ENCODE measurements at places on chromosomes 1 and 21.
A peak's percentile ranks its signal among the peaks of the same experiment; 100 is the strongest.

GRCh38 chr1:192652159-192652558 lies 16.2 kb downstream of the RGS13 start:
- DNase-seq: no peak

DNA sequence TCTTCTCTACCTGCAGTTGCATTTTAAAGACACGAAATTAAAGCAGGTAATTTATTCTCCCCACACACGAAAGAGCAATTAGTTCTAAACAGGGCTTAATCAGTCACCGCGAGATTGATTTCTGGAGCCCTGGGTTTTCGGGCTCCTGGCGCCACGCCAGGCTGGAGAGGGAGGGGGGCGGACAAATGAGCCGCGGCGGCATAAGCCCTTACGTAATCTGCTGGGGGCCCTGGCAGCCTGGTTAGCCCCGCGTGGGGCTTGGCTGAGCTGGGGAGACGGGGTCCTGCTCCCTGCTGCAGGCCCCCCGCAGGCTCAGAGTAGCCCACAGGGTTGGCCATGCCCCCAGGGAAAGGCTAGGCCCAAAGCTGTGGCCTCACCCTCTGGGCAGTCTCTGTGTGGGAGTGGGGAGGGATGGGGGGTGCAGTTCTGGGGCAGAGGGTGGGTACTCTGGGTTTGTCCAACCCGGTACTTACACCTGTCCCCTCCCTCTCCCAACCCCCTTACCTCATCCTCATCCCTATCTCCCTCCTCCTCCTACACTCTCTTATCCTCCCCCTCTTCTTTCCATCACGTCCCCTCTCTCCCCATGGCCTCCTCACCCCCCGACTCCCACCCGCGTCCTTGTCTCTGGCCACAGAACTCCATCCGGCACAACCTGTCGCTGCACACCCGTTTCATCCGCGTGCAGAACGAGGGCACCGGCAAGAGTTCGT lies 19.9 kb downstream of the FOXO6 start:
- no peak for DNase-seq

DNA sequence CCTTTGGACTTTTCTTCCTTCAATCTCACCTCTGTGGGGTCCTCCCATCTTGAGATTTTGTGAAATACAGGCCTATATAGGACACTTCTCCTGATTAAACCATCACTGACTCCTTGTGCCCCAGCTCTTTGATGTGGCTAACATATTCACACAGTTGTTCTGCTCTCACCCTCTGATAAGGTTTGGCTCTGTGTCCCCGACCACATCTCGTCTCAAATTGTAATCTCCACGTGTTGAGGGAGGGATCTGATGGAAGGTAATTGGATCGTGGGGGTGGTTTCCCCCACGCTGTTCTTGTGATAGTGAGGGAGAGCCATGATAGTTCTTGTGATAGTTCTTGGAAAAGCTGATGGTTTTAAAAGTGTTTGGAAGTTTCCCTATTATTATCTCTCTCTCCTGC lies 19.7 kb downstream of the LRRC7 start:
- no peak for DNase-seq

GRCh38 chr1:185017338-185017737 lies 28.0 kb upstream of the RNF2 start:
- no peak for DNase-seq

GRCh38 chr1:116949213-116949985 lies 39.7 kb downstream of the PTGFRN start:
- DNase-seq: no peak

DNA sequence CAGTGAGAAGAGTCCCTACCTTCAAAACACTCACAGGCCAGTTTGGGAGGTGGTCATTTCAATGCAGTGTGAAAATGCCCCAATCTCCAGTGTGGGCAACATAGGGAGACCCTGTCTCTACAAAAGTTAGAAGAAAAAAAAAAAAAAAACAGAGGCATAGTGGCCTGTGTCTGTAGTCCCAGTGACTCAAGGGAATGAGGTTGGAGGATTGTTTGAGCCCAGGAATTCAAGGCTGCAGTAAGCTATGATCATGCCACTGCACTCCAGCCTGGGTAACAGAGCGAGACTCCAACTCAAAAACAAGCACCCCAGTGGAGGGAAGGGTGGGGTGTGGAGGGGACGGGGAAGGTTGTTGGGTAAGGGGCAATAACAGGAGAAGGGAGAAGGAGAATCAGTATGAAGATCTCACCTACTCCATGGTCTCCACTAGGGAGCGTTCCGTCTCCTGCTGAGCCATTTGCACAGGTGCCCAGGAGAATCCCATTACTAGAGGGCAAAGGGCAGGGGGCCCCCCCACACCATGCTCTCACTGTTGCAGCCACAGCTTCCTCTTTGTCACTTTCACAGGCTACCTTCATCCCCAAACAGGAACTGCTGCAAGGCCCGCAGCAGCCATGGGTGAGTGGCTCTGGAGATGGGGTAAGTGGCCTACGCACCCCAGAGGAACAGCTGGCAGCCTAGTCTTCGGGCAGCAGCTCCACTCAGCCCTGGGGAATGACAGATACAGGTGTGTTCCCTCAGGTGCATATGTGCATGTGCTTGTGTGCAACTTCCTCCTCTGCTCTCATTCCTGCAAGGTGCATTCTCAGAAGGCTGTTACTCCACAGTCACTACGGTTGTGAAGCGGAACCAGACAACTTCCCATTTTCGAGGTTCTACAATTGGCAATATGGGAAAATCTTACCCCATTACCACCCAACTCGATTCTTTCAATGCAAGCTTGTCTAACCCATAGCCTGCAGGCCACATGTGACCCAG lies 87.9 kb upstream of the LYST start:
- peak; percentile 14 for DNase-seq

DNA sequence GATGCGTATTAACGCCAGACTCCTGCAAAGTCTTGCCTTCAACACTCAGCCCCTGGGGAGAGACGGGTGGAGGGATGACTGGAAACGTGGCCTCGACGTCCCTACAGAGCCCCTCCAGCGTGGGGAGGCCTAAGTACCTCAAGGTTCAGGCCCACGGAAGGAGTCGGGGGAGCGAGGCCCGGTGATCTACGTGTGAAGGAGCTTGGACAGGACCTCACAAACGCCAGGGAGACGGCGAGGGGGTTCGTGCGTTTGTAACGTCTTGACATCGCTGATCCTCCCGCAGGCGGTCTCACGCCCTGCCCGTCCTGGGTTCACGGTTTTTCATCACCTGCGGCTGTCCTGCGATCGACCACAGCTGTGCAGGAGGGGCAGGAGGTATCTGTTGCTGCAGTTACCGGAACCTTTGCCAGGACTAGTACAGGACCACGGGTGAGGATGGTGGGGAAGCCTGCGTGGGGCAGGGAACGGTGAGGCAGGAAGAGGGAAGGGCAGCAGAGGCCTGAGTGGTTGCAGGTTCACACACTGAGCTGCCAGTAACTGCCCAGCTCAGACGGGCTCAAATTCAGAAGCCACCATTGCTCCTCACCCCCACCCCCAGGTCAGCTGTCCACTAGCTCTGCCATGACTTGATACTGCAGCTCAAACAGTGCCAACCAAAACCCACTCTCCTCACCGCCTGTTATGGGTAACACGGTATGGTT lies 889 bp upstream of the CCNL2 start:
- no peak for DNase-seq

- DNase-seq: no peak
These were observed 25.6 kb upstream of the ST6GALNAC3 start for GRCh38 chr1:76048926-76049325.

- no peak for DNase-seq
These were observed 2.5 kb upstream of the PLEKHM2 start for GRCh38 chr1:15681349-15682292.

- no peak for DNase-seq
These were observed 30.8 kb upstream of the FAM89A start for GRCh38 chr1:231070758-231071444.

- DNase-seq: no peak
These were observed 184.3 kb upstream of the CACYBP start for GRCh38 chr1:174815474-174815908.

DNA sequence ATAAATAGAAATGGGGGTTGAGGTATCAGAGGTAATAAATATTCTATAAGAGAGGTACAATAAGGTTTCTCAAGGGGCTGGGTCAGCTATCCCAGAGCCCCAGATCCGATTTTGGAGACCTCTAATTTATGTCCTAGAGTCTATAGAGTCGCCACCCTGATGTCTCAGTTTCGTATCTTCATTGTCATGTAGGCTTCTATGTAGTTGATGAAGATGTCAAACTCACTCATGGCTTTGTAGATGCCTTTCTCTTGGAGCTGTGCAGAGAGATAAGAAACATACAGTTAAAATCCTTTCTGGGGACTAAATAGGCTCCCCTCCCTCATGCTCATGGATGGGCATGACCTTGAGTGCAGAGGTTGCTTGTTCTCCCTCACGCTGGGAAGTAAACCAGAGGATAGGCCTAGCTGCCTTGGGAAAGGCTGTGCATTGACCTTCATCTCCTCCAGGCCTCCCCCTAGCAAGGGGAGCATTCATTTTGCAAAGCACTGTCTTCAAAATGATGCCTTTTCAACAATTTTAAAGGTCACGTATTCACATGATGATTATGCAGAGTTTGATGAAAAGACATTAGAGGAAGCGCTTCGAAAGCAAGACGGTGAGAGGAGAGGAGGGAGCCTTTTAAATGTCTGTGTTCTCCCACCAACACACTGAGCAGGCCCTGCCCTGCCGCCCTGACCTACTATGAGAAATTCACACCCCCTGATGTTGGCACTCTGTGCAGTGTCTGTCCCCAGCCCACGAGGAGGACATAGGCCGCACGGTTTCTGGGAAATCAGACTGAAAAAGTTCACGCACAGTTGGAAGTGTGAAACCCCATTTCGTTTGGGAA lies 1.9 kb upstream of the IL19 start:
- DNase-seq: no peak
